MG63 (cell line): ENCODE measurements at places on chromosomes 1 and 21. TPM values are rescaled to one million over a fixed set of nuclear protein-coding genes. Genes with fewer than 3 reads are reported as not detected.

C4BPB gene
- 3.5 TPM in 1 of 2 replicates, not detected in the other for total RNA-seq

FCRL3 gene
- not detected in 2 replicates for total RNA-seq

GRCh38 chr1:158286487-158286886 is 3.2 kb upstream of the CD1C start:
- no peak for DNase-seq

DNA sequence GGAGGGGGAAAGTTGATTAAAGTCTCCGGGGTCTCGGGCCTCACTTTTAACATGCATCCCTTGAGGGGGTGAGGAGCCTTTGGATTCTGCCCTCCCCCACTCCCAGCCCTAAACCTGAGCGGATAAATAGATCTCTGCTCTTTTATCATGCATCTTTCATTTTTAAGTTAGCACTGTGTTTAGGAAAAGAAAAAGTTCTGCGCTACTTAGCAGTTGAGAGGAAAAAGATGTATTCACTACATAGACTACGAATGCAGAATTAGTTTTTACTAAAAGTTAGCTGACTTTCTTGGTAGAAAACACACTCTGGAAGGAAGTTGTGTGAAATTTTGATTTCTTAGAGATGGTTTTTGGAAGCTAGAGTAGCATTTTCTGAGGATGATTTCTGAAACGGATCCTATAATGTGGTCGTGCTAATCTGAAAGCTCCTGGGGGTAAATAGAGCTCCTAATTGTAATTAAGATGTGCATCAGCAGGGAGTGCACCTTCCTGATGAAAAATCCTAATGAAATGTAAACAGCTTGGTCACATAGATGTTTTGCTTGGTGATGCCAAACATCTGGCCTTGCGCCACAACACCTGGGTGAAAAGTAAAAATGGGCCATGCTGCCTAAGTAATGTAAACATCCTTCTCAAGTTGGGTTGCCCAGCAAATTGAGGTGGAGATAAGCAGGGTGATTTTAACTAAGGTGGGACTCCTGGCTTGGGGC is 1.8 kb downstream of the ROR1 start:
- no peak for DNase-seq

DNA sequence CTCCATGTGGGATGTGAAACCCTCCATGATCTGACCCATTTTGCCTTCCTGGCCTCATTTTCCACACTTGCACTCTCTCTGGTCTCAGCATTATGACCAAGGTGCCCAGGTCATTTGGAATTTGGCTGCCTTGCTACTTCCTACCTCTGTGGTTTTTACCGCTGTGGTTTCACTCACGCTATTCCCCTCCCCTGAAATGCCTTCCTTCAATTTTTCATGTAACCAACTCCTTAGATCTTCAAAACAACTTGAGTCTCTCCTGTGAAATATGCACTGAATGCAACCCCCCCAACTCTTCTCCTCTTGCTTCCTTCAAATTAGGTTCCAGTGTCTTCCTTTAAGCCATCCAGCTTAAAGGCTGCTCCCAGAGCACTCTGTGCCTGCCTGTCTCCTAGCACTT is 50.1 kb downstream of the PHC2 start:
- DNase-seq, result no peak

- DNase-seq, result no peak
Observed at GRCh38 chr21:42670884-42671283, 17.5 kb downstream of the PDE9A start.

DNA sequence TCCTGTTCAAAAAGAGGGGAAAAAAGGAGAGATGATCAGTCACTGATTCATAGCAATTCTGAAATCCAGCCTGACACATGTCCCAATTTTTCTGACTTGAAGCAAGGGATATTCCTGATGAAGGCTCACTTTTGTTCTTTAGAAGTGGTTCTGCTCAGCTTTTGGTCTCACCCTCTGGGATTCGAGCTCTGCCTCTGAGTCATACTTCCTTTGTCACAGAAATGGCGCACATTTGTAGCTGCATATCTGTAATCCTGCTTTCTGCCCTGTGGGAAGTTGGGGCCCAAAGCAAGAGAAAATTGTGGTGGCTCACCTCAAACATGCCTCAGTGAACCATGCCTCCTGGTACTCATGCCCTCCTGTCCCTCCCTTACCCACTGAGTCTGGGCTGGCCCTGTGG is 22.3 kb upstream of the FAM78B start:
- no peak for DNase-seq
